Stimulated activated CD4-positive, alpha-beta T cell treated with anti-CD3 and anti-CD28 coated beads, Interleukin-1b, Interleukin-23, amount 100 ng/mL, for 4 hours (primary cell): ENCODE measurements at places on chromosomes 2 and 18.

GRCh38 chr2:239203443-239204135, 197.2 kb downstream of the HDAC4 start:
- DNase-seq, result no peak

GRCh38 chr2:15730545-15731212, 139.0 kb downstream of the DDX1 start:
- no peak for DNase-seq

DNA sequence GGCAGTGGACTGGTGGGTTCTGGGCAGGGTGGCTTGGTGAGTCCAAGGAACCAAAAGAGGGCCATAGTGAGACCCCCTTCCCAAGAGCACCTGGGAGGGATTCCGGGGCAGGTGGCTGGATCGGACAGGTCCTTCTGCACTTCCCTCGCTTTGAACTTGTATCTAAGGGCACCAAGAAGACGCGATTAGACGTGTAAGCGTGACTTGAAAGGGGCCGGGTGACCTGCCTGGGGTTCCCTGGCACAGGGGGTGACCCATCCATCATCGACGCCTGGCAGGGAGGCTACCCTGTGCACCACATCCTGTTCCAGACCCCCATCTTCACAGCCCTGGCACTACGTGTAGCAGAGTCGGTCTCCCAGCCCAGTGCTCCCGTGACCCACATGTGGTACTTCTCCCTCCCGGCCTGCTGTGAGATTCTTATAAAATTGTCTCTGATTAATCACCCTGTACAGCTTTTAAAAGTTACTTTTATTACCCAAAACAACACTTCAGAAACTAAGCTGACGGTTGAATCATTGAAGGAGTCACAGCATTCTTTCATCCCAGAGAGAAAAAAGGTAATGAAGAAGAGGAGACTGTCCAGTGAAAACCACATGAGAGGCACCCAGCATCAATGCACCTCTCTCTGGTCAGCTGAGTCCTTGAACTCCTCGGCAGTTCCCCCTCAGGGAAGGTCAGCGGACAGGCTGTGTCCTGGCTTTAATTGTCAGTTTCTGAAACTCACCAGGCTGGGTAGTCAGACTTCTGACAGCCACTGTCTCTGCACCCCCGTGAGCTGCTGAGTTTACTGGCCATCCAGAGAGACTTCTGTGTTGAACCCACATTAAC, 13.0 kb downstream of the SH3BP4 start:
- DNase-seq, result no peak

DNA sequence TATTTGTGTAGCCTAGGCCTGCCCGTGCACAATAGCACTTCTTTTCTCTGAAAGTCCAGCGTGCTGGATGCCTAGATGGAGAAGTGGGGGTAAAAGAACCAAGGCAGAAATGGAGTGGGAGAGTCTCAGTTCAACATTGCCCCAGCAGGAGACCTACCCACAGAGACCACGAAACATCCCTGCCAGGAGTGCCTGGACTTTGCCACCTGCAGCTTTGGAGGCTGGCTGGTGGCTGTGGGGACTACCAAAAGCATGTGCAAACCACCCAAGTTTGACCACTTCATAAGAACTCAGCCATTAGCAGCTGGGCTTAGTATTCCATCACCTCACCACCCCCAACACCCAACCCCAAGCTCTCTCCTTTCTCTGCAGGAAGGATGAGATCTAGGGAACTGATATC, 416.9 kb upstream of the ID2 start:
- DNase-seq, result no peak

DNA sequence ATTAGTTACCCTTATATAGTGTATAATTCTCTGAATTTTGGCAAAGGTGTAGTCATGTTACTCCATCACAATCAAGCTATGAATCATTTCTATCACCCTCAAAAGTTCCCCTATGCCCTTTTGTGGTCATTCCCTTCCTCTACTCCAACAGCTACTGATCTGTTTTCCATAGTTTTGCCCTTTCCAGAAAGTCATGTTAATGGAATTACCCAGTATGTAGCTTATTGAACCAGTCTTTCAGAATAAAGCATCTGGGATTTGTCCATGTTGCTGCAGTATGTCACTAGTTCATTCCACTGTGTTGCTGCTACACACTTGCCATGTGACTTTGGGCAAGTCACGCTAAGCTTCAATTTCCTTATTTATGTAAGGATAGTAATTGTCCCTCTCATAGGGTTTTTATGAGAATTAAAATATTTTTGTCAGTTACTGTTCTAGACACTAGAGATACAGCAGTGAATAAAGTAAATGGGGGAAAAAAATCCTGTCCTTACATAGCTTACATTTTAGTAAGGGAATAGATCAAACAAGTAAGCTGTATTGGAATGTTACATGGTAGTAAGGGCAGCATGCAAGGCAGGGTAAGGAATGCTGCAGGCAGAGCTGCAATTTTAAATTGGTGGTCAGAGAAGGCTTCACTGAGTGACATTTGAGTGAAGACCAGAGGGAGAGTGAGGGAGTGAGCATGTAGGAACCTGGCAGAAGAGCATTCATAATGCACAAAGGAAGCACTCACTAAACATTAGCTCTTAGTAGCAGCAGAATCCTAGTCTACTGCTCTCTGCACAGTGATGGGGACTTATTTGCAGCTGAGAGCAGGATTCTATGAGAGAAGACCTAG, 80.3 kb upstream of the TSPYL6 start:
- DNase-seq, result no peak

- no peak for DNase-seq
Measured at GRCh38 chr2:69762513-69763494, 20.9 kb downstream of the ANXA4 start.

- no peak for DNase-seq
Measured at GRCh38 chr2:150466741-150467620, 20.5 kb downstream of the RND3 start.

DNA sequence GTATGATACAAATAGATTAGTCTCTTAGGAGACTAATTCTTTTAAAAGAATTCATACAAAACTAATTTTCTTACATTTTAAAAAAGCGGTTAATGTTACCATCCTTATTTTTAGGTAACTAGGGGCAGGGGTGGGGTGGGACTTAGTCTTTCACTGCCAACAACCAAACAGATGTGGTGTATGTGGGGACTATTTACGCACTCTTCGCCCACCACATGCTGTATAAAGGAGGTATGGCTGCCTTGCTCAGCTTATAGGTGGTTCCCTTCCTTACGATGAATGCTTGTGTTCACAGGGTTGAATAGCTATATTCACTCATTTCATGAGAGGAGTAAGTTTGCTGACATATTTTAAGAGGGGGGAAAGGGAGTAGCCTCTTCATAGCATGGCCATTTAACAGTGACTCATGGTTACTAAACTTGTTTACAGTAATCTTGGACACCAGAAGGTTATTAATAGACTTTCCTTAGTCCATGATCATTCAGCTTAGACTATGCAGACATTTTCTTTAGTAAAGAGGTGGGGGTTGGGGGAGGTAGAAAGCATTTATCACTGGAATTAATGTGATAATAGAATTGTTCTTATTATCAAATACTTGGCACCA, 61.8 kb downstream of the CAB39 start:
- no peak for DNase-seq

DNA sequence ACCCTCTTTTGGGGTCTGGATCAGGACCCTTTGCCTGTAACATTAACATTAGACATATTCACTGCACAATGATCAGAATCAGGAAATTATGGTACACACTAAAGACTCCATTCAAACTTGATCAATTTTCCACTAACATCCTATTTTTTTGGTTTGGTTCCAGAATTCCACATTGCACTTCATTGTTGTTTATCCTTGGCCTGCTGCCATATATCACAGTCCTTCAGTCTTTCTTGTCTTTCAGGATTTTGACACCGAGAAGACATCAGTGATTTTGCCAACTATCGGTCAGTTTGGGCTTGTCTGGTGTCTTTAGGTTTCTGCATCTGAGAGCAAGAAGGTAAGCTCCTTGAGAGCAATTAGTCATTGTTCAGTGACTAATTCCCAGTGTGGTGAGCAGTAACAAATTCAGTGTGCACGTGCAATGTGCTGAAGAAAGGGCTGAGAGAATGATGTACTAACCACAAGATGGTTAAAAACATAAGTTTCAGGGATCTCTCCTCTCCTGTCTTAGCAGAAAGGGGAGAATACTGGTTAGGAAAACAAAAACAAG, 23.5 kb downstream of the MARCHF4 start:
- DNase-seq, result no peak

DNA sequence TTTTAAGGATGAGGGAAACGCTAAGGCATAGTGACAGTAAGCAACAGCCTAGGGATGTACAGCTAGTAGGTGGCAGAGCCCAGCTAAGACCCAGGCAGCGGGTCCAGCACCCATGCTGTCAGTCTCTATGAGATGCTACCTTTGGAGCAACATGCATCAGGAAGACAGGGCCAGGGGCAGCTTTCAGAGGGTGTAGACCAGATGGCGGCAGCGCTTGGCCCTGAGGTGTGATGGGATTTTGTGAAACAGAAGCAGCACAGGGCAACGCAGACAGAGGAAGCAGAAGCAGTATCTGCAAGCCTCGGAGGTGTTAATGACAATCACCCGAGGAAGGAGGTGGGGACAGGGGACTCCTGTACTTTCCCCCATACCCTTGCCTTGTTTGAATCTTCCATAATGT, 43.2 kb downstream of the SDC1 start:
- no peak for DNase-seq

GRCh38 chr18:46250084-46250811, 146.1 kb downstream of the HAUS1 start:
- DNase-seq, result peak; percentile 9

- DNase-seq, result no peak
Measured at GRCh38 chr2:2254206-2254605, 76.9 kb downstream of the MYT1L start.

GRCh38 chr2:126990605-126991532, 92.2 kb downstream of the TEX51 start:
- DNase-seq, result no peak

DNA sequence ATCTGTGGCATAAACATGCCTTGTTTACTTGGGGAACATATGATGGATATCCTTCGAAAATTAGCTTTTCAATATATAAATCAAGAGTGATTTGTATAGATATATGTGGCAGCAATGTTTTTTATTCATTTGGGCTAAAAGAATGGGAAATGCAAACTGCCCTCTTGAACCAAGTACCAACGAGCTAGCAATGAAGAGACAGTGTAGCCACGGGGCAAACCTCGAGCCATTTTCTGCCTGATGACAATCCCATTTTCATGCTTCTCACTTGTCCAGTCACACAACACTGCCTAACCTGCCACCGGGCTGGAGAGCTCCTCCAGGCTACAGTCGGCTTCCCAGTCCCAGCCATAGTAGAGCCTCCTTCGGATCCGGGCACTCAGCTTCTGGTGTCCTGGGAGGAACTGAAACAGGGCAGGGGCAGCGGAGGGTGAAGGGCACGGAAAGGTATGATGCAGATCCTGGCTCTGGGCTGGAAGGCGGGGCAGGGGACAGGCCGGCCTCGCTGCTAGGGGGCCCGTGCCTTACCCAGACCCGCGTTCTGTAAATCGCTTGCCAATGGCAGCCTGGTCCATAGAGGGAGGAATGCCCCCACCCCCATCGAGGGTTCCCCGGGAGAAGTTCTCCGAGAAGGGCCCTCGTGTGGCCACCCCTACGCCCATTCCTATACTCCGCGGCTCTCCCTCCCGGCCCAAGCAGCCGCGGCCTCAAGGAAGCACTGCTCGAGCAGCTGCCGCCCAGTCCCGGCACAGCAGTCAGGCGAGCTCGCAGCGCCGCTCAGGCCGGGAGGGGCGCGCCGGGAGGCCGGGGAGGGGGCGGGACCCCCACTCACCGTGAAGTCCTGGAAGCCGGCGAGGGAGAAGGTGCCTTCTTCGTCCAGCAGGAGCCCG, 552 bp downstream of the CNPPD1 start:
- DNase-seq, result peak; percentile 20

GRCh38 chr2:41116106-41116797, 664.4 kb upstream of the SLC8A1 start:
- DNase-seq, result no peak

DNA sequence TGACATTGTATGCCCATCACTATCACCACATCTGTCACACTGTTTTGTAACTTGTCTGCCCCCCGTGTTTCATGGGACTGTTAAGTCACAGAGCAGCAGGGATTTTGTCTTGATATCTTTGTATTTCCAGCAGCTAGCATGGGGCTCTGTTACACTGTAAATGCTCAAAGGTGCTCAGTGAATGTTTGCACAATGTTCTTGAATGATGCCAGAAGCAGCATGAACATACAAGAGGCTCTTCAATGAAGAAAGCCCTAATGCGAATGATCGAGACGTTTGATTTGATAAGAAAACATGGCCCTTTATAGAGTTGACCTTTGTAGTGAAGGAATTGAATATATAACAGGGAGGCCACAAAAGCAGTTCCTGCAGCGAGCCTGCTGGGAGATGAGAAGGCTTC, 120.9 kb upstream of the TTC39C start:
- DNase-seq, result no peak

- DNase-seq, result no peak
Measured at GRCh38 chr2:176521878-176522670, 252.8 kb downstream of the MTX2 start.

GRCh38 chr2:37897511-37897910, 27.6 kb upstream of the RMDN2 start:
- no peak for DNase-seq
